Activated T-cell treated with anti-CD3 and anti-CD28 coated beads, Interleukin-2, amount 50 U/mL, for 4 hours (primary cell): ENCODE measurements at places on chromosomes 1 and 21. TPM values are rescaled to one million over a fixed set of nuclear protein-coding genes. Genes with fewer than 3 reads are reported as not detected.

Gene SLC44A3
- 0.30 TPM for total RNA-seq

GRCh38 chr21:44625756-44626155 is 1.1 kb upstream of the KRTAP10-9 start:
- DNase-seq = no peak

Gene RNF223
- total RNA-seq = not detected

GRCh38 chr1:18484276-18484675 is 3.5 kb downstream of the KLHDC7A start:
- DNase-seq = no peak
